Activated T-cell treated with anti-CD3 and anti-CD28 coated beads for 48 hours (primary cell): ENCODE measurements at places on chromosomes 7 and 10.
A peak's percentile ranks its signal among the peaks of the same experiment; 100 is the strongest.

- DNase-seq = no peak
Observed at GRCh38 chr7:55250313-55250712, 114.8 kb upstream of the LANCL2 start.

DNA sequence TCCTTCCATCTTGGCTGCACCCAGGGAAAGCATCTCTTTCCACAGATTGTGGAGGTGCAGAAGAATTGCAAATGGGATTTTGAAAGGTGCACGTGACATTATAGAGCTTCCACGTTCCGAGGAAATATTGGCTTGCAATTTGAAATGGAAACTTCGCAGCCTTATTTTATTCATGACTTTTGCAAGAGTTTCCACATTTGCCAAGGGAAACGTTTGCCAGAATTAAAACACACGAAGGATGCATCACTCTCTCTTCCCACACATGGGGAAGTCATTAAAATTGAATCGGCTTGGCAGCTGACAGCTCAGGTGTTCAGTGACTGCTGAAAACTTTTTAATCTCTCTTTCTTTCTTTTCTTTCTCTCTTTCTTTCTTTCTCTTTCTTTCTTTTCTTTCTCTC lies 475.4 kb upstream of the IGFBP3 start:
- DNase-seq = no peak

GRCh38 chr10:8049865-8050555 lies 4.5 kb upstream of the GATA3 start:
- no peak for DNase-seq

DNA sequence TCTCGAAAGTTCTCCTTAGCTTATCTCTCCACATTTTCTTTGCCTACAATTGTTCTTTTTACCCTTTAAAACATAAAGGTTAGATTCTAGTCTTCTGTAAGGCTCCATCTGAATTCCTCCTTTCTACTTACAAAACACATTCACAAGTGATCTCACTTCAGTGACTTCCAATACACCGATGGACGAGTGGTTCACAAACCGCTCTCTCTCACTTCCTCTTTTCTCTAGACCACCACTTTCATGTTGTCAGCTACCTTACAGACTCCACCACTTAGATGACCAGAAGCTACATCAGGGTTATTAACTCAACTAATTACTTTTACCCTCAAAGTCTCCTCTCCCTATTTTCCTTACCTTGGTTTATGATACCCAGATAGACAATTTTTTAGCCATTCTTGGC lies 11.8 kb downstream of the MET start:
- DNase-seq = no peak

DNA sequence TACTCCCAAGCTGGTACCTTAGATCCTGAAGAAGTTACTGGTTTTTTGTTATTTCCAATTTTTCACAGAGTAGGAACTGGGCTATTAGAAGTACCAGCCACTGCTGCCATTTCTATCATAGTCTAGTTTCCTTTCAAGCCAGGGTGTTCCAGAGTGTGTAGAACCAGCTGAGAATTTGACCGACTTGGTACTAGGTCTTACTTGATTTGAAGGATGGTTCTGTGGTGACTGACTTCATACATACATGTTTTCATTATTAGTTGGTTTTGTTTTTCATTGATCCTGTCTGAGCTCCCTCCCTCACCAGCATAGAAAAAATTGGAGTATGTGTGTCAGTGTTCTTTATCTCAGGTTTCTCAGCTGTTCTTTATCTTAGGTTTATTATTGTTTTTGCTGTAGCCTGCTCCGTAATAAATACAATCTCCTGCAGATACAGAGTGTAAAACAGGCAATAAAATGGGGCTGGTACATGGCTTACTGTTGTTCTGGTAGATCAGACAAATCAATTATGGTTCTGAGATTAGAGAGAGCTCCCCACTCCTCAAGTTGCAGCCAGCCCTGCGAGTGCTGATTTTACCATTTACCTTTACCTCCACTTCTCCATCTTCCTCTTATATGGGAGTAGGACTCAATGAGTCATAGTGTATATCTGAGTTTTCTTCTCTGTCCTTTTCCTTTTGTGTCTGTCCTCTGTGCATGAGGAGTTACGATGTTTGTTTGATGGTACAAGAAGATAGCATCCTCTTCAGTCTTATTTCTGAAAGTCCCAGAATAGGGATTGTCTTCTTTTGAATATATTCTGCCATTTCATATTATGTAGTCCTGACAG lies 122.6 kb downstream of the LRRC4 start:
- no peak for DNase-seq

GRCh38 chr7:12670743-12671520 lies 16.5 kb upstream of the ARL4A start:
- no peak for DNase-seq

DNA sequence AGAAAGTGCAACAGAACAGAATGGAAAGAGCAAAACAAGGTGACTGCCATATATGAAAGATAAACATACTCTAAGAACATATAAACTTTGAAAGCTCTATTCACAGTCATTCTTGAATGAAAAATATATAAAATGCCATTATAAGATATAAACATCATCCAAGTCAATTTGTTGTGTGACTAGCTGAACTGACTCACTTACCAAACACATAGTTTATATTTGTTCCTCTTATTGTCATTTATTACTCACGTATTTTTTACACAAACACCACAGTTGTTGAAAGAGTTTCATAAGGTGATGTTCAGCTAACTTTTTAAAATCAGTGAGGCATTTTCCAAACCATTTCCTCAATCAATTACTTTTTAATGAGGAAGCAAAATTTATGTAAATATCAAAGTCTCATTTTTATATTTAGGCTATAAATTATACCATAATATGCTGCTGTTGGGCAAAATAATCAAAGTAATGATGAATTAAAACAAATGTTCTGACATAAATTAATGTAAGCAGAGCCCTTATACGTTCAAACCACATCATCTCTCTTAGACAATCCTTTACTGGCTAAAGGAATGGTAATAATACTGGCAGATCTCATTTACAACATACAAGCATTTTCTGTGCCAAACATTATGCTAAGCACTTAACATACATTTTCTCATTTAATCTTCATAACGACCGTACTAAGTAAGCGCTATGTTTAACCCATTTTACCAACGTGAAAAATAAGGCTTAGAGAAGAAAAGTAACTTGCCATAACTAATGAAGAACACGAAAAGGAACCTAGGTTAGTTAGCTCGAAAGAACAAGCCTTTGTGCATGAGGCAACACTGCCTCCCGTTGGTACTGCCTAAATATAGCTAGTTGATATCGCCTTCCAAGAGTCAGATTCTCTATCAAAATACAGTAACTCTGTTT lies 7.3 kb downstream of the LRRN3 start:
- peak; percentile 25 for DNase-seq

DNA sequence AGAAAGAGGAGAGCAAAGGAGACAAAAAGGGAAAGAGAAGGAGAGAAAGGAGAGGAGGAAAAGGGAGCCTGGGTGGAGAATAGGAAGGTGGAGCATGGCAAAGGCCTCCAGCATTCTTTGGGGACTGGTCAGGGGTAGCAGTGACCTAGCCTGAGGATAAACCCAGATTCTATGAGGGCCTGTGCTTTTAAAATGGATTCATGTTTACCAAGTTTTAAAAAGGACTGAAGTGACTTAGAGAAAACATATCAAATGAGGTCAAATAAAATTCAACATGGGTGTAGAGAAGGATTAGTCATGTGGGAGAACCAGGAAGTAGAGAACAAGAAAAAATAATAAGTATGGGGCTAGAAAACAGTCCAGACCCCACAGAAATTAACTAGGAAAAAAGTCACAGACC lies 20.7 kb downstream of the CREB3L2 start:
- DNase-seq = no peak

GRCh38 chr7:94295850-94296249 lies 98.8 kb upstream of the COL1A2 start:
- DNase-seq = no peak

- no peak for DNase-seq
Observed at GRCh38 chr7:141754939-141755338, 9.0 kb upstream of the TAS2R3 start.

GRCh38 chr7:71332207-71332606 lies 200.3 kb downstream of the GALNT17 start:
- no peak for DNase-seq

DNA sequence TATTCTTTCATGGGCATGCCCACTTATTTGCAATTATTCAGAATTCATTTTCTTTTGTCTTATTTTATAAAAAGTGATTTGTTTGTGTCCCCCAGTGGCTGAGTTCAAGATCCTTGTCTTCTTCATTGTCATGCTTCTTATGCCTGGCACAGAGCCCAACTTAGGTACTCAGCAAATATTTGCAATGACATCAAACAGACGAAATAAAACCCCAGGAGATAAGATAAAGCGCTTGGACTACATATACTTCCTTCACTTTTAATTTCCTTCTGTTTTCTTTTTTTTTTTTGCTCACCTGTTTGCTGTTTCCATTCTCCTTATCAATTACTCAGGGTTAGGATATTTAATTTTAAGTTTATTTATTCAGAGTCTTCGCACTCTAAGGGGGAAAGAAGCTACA lies 225.0 kb downstream of the SDHAF3 start:
- no peak for DNase-seq

DNA sequence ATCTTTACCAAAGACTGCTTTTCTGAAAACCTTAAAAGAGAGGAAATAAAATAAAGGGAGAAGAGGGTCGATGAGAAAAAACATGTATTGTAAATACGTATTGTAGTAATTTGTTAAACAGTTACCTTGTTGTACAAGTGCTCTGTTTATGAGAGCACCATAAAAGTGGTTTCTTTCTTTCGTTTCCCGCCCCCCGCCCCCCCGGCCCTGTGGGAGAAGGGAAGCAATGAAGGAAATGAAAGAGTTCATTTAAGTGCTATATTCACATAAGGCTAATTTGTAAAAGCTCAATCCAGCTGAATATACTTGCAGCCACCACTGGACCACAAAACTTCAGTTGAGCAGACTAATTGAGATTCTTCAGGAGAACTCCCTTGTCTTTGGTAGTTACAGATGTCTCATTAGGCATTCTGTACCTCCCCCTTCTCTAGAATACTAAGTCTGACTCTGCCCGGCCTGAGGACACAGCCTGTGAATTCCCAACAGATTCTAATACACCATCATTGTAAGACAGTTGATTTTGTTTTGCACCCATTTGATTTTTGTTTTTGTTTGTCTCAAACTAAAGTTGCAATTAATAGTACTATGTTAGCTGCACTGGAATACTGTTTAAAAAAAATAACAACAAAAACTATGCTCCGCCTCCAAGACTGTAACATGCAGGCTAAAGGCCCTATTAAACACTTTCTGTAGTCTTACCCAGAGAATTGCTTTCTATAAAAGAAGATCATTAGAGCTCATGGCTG lies 124.9 kb downstream of the ARHGAP12 start:
- DNase-seq = no peak

DNA sequence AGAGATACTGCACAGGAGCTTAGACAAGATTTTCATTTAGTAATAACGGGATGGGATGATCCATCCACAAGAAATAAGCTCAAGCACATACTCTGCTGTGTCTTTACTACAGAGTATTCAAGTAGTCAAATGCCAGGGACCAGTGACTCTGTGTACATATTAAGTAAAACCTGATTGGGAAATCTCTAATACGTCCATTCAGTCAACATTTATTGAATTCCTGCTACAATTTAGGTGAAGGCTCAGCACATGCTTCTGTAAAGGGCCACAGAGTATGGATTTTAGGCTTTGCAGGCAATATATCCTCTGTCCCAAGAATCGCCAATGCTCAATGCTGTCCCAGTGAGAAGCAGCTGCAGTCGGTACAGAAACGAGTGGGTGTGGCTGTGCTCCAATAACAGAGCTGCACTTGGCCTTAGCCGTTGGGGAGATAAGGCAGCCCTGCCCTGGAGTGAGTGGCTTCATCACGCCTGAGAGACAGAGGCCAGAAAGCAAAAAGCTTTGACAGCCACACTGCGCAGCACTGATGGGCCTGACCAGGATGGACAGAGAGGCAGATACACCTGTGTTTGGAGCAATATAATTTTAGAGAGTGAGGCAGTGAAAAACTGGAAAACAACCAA lies 186.8 kb downstream of the PARD3 start:
- no peak for DNase-seq

- DNase-seq = no peak
Observed at GRCh38 chr10:8051109-8051821, 3.2 kb upstream of the GATA3 start.

DNA sequence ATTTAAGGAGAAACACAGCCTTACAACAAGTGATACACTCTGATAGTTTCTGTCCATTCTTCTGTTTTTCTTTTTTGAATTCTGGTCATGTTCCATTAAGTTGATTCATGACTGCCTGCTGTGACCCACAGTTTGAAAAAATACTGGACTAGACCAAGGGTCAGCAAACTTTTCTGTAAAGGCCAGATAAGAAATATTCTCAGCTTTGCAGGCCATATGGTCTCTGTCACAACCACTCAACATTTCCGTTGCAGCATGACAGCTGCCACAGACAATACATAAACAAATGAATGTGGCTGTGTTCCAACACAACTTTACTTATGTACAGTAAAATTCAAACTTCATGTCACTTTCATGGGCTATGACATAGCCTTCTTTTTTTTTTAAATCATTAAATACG lies 156.7 kb downstream of the PLXNA4 start:
- DNase-seq = no peak

DNA sequence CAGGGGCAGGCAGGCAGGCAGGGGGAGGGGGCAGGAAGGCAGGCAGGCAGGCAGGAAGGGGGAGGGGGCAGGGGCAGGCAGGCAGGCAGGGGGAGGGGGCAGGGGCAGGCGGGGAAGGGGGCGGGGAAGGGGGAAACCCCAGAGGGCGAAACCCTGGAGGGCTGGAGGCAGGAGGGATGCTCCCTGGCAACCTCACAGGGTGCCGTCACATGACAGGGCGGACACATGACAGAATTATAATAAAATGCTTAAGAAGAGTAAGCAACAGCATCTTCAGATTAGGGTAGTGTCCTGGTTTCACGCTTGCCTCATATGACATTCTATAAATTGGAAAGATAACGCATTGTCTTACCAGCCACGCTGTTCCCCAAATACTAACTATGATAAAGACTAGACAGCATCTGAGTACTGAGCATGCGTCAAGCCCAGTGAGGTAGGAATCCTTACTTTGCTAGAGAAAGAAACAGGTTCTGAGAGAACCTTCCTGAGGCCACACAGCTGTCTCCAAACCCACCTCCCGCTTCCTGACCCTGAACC lies 131.6 kb downstream of the DIP2C start:
- no peak for DNase-seq

- DNase-seq = no peak
Observed at GRCh38 chr7:46784732-46785131, 797.2 kb downstream of the TNS3 start.

GRCh38 chr7:130216750-130217149 lies 9.1 kb downstream of the SSMEM1 start:
- no peak for DNase-seq

GRCh38 chr10:29635711-29636144 lies 957 bp upstream of the SVIL start:
- DNase-seq = no peak

- no peak for DNase-seq
Observed at GRCh38 chr10:13006037-13006436, 4.5 kb upstream of the CCDC3 start.

DNA sequence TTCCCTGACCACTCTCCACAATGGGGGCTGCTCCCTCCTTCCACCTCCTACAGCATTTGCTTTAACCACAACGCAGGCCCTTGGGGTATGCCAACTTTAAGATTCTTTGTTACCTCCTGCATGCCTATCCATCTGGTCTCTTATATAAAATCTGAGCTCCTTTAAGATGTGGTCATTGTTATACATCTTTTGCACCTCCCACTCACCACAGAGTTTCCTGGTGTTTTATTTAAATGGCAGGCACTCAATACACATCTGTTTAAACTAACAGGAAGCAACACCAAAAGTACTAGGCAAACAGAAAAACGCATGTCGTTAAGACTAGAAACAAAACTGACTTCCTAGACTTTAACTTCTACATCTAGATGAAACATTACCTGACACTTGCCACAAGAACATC lies 36.3 kb downstream of the SLC25A13 start:
- DNase-seq = no peak
